ENCODE measurements at places on chromosomes 16 and 17.

GRCh38 chr17:15657868-15658267 is 26.2 kb downstream of the TRIM16 start:
- DNase-seq = no peak

GRCh38 chr17:46264456-46265198 is 30.3 kb upstream of the LRRC37A start:
- peak; percentile 75 for DNase-seq

DNA sequence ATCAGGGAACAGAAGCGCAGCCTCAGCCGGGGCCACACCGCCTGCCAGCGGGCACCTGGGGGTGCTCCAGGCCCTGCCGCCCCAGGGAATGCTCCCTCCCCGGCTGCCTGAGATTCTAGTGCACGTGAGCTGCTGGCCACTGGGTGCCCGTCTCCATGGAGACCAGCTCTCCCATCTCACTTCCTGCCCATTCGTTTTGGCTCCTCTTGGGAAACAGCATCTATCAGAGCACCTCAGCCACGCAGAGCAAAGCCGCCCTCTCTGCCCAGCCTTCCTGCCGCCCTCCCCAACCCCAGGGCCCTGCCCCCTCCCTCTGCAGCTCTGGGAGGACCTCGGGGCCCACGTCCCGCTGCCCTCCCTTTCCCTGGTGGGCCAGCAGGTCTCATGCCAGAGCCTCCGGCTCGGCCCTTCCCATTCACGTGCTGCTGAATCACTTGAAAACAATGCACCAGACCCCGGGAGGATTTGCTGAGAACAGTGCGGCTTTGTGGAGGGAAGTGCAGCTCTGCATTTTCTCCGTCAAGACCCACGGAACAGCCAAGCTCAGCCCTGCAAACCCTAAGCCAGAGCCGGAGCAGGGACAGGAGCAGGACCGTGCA is 19.4 kb downstream of the CEP295NL start:
- peak; percentile 97 for DNase-seq

- DNase-seq = no peak
Observed at GRCh38 chr16:49478107-49478506, 104.5 kb downstream of the C16orf78 start.

GRCh38 chr17:44782326-44782850 is 23.6 kb downstream of the ADAM11 start:
- DNase-seq = no peak

DNA sequence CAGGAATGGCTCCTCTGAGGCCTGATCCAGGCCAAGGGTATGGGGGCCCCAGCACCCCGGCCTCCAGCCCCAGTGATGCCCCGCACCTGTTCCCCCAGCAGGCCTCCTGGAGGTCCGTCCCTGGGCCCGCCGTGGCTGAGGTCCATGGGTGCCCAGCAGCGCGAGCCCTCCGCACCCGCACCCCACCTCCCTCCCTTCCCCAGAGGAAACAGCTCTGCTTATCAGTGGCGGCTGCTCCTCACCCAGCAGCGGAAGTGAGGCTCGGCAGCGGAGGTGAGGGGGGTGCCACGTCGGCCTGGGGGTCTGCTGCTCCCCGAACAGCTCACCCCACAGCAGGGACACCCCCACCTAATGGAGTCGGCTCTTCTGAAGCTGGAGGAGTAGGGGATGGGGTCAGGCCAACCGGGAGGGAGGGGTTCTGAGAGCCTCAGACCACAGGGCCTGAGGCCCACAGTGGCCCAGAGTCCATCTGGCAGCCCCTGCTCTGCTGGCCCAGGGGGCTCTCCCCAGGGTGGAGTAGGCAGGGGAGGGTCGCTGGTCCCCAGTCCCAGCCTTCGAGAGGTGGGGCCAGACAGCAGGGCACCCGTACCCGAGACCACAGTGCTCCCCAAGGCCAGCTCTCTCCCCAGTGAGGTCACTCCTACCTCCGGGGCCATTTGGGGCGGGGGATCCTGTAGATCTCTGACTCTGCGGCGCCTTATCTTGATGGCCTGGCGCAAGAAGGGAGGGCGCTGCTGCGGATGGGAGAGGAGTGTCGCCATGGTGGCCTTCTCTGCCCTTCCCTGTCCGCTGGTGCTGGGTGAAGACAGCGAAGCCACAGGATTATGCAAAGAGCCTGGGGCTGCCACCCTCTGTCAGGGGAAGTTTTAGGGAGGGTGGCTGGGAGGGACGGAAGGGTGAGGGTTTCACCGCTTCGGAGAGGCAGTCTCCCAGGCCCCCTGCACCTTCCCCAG is at the start of gene UNC13D:
TSS of gene UNC13D (minus strand) at position 828 of the 953 bp plus-strand sequence. CDS start at position 761, 67 bp downstream.
- no peak for DNase-seq

GRCh38 chr16:22239131-22239805 is 33.2 kb downstream of the EEF2K start:
- no peak for DNase-seq

DNA sequence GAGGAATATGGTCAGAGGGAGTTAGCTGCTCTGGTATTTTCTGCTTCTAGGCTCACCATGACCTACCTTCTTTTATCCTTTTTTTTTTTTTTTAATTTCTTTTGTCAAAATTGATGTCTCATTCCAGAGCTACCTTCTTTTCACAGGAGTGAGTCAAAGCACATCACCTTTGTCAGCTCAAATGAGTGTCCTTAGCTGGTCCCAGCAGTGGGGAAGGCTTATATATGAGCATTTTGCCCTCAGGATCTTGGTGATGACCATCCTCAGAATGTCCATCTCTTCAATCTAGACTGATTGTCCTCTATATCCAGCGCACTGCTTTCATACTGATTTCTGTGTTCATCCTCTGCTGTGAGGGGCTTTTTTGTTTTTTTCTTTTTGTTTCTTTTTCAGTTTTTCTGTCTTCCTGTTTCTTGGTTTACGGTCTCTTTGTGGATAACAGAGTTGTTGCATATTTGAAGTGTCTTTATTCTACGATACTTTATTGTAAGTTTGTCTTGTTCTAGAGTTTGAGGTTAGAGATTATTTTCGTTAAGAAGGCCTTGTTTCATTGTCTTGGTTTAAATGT is 24.9 kb downstream of the CBFB start:
- no peak for DNase-seq

DNA sequence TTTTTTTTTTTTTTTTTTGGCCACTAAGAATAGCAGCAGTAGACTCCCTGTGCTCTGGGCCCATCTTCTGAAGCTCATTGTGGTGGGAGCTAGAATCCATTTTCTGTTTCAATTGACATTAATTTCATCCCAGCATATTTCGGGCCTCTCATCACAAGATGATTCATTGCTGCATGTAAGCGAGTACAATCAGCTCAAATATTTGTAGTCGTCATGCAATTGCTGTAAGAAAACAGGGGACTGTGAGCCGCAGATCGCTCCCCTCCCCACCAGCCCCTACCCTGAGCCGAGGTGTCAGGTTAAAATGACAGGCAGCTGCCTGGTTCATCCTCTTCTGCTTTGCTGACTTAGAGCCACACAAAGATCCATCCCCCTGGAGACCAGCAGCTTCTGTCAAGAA is 358.8 kb upstream of the CDH5 start:
- peak; percentile 96 for DNase-seq

DNA sequence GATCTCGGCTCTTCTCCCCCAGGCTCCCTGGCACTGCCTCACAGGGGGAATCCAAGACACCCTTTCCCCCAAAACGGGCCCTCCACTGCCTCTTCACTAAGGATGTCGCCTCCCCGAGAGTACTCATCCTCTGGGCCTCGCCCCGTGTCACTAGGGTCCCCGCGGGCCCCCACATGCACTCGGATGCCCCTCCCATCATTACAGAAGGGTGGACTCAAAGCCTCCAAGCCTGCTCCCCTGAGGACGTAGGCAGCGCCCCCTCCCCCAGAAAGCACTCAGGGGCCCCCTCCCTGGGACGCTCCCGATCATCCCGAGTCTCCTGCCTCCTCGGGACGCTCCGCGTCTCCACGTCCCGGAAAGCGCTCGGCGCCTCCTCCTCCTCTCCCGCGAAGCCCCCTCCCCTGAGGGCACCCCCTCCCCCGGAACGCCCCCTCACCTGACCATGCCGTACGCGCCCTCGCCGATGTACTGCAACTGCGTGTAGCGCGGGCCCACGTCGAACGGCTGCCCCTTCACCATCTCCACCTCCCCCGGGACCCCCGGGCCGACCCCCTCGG is 338 bp downstream of the MAPK3 start:
- no peak for DNase-seq

DNA sequence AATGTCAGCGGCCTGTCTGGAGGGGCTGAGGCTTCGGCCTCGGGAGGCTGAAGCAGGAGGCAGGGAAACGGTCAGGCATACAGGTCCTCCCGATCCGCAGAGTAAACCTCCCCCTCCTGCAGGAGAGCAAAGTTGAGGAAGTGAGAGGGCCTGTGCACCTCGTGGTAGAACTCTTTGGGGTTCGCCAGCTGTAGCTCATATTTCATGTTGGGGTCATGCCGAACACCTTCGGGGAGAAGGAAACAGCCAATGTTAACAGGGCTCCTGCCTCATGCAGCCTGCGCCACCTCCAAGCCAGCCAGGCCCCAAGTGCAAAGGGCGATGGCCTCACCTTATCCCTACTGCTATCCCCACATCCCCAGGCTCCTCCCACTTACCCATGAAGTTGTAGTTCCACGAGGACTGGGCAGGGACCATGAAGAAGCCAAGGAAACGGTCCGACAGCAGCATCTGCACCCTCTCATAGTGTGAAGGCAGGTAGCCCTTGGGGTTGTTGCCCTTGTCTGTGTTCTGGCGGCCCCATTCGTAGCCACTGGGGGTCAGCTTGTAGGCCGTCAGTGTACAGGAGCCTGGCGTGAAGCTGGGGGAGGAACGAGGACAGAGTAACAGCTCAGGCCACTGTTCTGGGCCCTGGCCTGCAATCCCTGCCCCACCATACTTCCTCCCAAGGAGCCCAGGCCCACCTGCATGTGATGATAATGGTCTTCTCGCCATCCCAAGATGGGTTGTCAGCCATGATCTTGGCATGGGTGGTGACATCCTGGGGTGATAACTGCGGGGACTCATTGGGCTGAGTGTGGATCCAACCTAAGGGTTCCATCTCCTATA is 1.3 kb upstream of the RILP start:
- DNase-seq = no peak

- DNase-seq = peak; percentile 95
Observed at GRCh38 chr17:16287563-16288027, 65.7 kb downstream of the CENPV start.

GRCh38 chr17:57634713-57635465 is 110.2 kb downstream of the CCDC182 start:
- no peak for DNase-seq

DNA sequence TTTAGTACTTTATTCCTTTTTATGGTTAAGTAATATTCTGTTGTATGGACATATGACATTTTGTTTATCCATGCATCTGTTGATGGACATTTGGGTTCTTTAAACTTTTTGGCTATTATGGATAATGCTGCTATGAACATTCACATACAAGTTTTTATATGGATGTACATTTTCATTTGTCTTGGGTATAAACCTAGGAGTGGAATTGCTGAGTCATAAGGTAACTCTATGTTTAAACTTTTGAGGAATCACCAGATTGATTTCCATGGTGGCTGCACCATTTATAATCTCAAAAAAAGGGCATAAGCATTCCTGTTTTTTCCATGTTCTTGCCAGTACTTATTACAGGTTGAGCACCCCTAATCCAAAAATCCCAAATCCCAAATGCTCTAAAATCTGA is 90.3 kb upstream of the CRHR1 start:
- no peak for DNase-seq

- DNase-seq = peak; percentile 87
Observed at GRCh38 chr16:86925067-86925791, 346.9 kb downstream of the FOXL1 start.

- DNase-seq = no peak
Observed at GRCh38 chr17:38872027-38872511, 2.2 kb downstream of the LASP1 start.

DNA sequence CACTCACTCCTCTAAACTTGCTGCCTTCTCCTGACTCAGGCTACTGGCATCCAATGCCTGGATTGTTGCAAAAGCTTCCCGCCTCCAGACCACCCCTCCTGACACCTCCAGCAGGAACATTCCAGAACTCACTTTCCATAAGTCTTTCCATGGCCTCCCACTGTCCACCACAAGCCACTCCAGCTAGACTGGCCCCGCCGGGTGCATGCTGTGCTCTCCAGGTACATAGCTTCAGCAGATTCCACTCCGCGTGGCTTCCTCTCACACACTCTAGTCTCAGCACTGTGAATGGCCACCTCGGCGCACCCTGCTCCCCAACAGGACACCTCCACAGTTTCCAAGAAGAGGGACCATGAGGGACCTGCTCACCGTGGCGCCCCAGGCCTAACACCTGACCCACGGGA is 25.9 kb upstream of the FAAP100 start:
- peak; percentile 49 for DNase-seq

- no peak for DNase-seq
Observed at GRCh38 chr17:142876-143784, 5.8 kb downstream of the SCGB1C2 start.

GRCh38 chr16:51592001-51592501 is 441.0 kb upstream of the SALL1 start:
- no peak for DNase-seq

DNA sequence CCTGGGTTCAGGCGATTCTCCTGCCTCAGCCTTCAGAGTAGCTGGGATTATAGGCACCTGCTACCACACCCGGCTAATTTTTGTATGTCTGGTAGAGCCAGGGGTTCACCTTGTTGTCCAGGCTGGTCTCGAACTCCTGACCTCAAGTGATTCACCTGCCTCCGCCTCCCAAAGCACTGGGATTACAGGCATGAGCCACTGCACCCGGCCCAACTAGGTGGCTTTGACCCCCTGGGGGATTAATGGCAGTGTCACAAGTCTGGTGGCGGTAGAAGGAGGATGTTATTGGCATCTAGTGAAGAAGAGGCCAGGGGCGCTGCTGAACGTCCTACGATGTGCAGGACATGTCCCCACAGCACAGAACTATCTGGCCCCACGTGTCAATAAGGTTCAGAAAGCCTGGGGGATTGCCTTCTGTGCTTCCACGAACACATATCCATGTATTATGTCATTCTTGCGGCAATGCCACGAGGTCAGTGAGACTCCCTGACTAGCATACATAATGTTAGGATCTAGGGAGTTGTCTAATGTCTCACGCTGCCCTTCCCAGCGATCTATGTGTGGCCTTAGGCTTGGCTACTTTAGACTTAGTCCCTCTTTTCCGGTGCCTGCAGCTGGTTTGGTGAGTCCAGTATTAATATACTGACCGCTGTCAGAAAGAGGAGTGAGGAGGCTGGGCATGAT is 75.8 kb downstream of the ABCC6 start:
- no peak for DNase-seq

GRCh38 chr17:3730881-3731429 is 7.3 kb downstream of the HASPIN start:
- DNase-seq = peak; percentile 86

- DNase-seq = no peak
Observed at GRCh38 chr17:72407931-72408330, 287.1 kb downstream of the SOX9 start.

- DNase-seq = peak; percentile 37
Observed at GRCh38 chr17:58402679-58403078, 14.7 kb downstream of the RNF43 start.
